ENCODE measurements at places on chromosomes 1 and 21.

- DNase-seq, result no peak
Observed at GRCh38 chr1:204166219-204166618, at the start of gene REN. TSS of gene REN (minus strand) at chr1:204166337. CDS start at chr1:204166293, 44 bp downstream.

GRCh38 chr1:93695411-93696005 is 13.9 kb upstream of the BCAR3 start:
- no peak for DNase-seq

DNA sequence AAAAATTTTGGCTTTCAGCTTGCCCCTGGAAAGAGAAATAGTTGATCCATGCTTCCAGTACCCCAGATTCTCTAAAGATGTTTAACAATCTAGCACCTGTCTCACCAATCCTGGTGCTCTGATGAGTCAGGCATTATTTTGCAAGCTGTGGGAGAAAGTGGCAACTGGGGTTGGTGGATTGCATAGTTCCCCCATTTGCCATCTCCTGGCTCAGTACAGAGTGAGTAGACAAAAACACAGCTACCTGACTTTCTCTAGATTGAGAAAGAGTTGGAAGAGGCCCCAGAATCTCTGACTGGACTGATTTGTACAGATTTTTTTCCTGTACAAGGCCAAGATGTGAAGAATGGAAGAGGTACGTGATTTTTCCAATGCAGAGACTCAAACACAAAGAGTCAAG is 75.1 kb upstream of the NEGR1 start:
- DNase-seq, result no peak

DNA sequence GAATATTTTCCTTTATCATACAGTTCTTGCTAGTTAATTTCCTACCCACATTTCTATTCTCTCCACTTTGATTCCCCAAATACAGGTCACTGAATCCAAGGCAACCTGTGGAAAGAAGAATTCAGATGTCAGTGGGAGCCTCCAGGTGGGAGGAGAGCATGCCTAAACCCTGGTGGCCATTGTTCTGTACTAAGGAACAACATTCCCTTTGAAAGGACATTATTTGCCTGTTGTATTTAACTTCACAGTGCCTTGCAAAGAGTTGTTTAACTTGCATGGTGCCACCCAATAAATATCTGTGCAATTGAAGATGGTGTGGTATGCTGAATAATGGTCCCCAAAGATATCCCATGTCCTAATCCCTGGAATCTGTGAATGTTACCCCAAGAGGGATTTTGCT is 21.3 kb downstream of the NPHS2 start:
- DNase-seq, result no peak

DNA sequence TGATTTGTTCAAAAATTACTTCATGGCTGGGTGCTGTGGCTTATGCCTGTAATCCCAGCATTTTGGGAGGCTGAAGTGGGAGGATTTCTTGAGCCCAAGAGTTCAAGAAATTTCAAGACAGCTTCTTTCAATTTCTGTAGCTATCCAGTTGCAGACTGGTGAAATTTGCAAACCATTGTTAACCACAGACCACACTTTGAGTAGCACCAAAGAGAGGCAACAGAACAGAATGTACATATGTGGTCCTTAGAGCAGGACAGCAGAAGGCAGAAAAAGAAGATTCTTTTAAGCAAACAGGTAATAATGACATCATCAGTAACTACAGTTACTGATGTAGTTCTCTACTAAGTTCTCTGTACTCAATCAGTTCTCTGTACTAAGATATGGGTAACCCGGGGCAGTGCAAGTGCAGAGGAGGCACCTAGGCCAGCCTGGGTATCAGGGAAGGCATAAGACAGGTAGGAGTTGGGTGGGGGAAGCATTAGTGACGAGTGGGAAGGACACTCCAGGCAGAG is 5.5 kb upstream of the KLF17 start:
- no peak for DNase-seq

DNA sequence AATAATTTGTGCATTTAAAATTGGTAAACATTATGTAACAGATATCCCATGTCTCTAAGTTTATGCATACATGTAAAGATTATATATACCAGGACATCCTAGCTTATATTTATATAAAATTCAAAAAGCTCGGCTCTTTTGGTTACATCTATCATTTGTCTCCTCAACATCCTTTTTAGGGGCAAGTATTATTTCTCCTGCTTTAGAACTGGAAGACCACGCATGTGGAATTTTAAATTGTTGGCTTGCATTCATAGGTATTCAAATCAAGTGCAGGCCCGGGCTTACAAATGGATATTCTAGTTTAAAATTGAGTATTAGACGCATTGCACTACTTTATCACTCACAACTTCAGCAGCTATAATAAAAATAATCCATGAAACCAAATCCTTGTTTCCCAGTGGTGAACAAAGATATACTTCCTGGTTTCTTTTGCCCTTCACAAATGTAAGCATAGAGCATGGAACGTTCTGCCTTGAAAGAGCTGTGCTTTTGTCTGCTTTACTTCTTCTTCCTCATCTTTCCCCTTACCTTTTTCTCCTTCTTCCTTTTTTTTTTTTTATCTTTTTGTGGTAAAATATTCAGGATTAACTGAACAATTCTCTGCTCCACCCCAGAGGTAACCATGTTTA is 57.1 kb downstream of the DDAH1 start:
- no peak for DNase-seq

- DNase-seq, result no peak
Observed at GRCh38 chr1:89487972-89488371, 36.7 kb upstream of the LRRC8B start.

DNA sequence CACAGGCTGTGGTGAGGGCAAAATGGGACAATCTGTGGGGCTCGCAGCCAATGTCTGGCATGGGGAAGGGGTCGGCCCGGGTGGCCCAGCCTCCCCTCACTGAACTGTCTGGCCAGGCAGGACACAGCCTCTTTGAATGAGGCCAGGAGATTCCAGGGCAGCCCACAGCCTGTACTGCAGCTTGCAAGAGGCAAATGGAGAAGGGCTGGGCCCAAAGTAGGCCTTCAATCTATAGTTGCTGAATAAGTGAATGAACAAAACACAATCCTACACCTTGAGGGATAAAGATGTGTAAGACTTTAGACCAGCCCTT is 23.2 kb downstream of the SLC27A3 start:
- no peak for DNase-seq

DNA sequence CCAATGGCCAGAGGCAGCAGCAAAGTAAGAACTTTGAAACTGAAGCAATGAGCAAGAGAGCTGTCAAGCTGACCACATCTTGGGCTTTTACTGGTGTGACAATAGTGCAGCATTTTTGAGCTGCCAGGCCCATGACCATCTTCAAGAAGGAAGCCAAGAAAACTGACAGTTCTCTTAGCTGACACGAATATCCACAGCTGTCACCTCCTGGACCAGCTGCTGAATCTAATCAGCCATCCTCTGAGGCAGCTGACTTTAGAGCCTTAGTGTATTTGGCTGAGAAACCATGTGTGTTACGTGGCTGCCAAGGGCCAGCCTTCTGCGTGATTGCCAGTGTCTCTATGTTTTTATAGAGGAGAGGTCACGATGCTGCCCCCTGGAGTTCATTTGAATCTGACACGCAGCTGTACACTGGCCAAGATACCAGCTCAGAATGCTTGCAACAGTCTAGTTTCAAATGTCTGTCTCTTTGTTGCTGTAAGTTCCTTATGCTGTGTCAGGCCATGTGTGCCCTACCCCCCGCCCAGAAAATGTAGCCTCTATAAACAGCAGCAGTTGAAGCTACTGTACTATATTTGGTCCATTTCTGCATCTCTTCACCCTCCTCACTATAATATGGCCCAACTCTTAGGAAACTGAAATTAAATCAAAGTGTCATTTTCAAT is 39.7 kb downstream of the PALMD start:
- DNase-seq, result peak; percentile 87

- no peak for DNase-seq
Observed at GRCh38 chr21:46180079-46180722, 4.1 kb downstream of the SPATC1L start.

- no peak for DNase-seq
Observed at GRCh38 chr21:25639551-25640201, 618 bp downstream of the JAM2 start.

GRCh38 chr1:220544901-220545303 is 17.0 kb downstream of the MARK1 start:
- no peak for DNase-seq

- no peak for DNase-seq
Observed at GRCh38 chr1:14919751-14920150, 233.8 kb upstream of the TMEM51 start.

GRCh38 chr1:98210064-98210463 is 289.2 kb upstream of the DPYD start:
- no peak for DNase-seq

GRCh38 chr21:19553919-19554615 is 1150.5 kb upstream of the TMPRSS15 start:
- DNase-seq, result no peak

DNA sequence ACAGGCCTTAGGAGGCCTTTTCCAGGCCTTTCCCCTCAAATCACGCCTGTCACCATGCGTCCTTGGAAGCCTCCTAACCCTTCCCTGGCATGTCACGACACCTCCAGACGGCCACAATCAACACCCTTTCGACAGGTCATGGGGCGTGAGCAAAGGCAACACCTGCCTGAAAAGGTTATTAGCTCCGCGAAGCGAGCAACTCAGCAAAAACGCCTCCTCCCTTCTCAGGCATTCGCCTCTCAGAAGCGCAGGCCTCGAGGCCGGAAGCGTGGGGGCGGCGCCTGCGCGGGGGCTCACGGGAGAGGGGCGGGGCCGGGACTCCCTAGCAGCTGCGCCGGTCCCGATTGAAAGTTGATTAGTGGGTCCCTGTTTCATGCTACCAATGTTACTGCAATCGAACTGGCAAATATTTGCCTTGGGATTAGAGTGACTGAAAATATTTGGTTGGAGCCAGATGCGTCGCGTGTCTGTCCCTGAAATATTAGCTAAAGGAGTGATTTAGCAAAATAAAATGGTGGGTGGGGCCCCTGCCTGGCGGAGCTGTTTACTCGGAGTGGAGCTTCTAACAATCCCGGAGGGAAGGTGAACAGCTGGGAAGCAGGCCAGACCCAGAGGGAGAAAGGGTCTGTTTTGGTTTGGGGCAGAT is 44.9 kb downstream of the GFI1 start:
- DNase-seq, result no peak

DNA sequence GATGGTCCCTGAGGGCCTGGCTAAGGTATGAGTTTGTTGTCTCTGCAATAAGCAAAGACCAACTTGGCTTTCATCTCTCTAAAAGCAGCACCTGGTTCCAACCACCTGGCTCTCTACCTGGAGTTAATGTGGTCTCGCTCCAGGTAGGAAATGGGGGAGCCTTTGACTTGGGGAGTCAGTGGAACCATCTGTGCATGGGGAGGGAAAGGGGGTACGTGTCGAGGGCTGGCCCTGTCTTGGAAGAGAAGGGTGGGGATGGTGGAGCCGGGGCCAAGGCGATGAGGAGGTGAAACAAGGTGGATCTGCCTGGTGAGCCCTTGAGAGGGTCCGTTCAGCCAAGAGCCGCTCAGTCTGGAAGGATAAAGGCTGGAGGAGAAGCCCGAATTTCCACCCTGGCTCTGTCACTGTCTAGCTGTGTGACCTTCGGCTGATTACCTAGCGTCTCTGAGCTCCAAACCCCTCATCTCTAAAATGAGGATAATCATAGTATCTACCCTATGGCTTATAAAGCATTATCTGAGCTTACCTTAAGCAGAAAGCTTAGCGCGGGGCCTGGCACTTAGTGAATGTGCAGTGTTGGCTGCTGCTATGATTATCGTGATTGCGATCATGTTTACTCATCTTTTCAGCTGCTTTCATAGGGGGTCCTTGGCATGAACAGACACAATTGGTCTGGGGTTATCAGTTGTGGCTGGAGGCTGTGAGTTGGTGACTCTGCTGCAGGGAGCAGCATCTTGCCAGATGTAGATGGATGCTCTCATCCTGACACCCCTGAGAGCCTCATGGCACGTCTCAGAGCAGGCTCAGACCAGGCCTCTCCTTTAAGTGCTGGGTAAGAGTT is 78.7 kb downstream of the ACTL8 start:
- no peak for DNase-seq

DNA sequence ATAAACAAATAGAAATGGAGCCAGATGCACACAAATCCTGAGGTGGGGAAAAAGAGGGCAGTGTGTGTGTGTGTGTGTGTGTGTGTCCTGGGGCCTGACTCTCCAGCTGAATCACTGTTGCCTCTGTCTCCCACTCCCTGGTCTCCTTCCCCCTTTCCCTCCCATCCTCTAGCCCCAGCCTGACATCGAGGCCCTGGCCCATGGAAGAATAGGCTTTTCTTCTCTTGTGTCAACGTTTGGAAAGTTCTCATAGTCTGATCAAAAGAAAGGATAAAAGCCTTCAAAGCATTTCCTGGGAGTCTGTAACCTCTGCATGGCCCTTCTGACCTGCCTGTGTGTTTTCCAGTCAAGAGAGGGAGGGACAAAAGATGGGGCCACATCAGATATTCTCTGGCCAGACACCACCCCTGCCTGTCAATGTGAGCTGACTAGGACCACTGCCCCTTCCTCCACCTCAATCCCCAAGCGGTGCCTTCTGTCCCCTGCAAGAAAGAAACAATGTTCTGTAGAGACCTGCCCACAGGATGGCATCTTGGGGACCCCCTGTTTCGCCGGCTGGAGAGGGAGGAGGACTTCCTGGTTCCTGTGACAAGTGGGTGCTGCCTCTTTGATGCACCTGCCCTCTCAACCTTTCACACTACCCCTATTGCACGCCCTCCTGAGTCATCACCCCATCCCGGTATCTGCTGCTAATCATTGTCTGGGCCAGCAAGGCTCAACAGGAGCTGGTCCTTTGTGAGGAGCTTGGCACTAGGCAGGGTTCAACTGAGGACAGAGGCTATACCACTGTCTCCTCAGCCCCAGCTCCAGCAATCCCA is 16.2 kb downstream of the KCNJ10 start:
- DNase-seq, result no peak

DNA sequence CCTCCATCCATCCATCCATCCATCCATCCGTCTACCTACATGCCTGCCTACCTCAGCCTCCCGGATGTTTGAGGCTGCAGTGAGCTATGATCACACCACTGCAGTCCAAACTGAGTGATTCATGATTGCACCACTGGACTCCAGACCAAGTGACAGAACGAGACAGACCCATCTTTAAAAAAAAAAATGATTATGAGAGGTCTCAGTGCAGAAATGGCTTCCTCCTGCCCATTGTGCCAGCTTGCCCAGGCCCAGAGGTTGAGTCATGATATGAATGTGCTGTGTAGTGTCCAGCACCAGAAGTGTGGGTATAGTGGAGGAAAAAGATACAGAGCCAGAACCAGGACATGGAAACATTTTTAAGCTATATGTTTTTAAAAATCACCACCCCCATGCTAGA is 149.9 kb downstream of the KIF26B start:
- DNase-seq, result no peak

DNA sequence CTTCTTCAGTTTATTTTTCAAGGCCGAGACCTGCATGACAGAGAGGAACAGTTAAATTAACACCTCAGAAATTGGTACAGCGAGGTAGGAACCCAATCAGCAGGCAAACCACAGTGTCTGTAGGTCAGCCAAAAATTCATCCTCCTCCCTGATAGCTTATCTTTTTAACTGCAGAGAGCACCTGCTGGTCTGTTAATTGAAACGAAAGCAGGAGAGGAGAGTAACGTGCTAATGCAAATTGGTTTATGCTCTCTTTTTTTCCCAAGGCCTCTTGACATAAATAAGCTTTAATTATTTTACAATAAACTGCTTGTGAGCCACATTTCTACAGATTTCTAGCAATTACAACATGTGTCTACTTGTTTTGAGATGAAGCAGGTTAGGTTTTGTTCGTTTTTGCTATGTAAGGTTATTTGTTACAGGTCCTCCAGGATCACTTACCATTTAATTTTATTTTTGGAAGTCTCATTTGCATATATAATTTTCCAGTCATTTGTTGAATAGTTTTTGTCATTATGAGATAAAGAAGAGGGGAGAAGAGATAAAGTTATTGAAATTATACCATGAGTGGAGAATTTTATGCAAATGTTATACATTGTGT is 179.9 kb downstream of the DENND1B start:
- DNase-seq, result no peak
